Activated T-helper 2 cell treated with anti-CD3 and anti-CD28 coated beads, Interferon-gamma antibody, Interleukin-2, Interleukin-4, amounts not matched to agents 10 μg/mL and 5 μg/mL and 100 μg/mL, durations not matched to agents 14 hours and 24 hours and 36 hours (primary cell): ENCODE measurements at places on chromosomes 12 and 14. TPM values are rescaled to one million over a fixed set of nuclear protein-coding genes. Genes with fewer than 3 reads are reported as not detected.
A peak's percentile ranks its signal among the peaks of the same experiment; 100 is the strongest.

The CEBPE gene
- total RNA-seq = not detected in 2 replicates

The COX8C gene
- not detected in 2 replicates for total RNA-seq

The EML5 gene
- total RNA-seq = 0.39 and 0.55 TPM in 2 replicates

The ASCL1 gene
- not detected in 2 replicates for total RNA-seq

The CDK2 gene
- 116 and 121 TPM in 2 replicates for total RNA-seq

DNA sequence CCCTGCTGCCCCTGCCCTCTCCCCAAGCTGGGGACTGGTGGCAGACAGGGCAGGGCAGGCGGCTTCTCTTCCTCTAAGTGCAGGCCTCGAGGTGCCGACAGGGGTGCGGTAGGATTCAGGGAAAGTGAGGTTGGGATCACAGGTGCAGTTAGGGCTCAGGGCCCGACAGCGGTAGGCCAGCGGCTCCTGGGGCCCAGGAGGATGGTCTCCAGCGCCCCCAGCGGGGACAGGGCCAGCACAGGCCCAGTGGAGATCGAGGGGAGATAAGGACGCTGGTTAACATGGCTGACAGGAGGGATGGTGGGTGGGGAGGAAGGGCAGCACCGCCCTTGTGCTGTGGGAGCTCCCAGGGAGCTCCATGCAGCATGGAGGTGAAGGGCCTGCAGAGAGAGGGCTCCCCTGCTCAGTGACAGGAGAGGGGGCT lies 935 bp upstream of the CRIP1 start:
- peak overlapping the region; percentile 58 for H3K27ac ChIP-seq
- peaks cover 6% of the 10 kb centered on the region for H3K36me3 ChIP-seq
- peak; percentile 46 for DNase-seq
- H3K4me1 ChIP-seq = peaks cover 26% of the 10 kb centered on the region
- peaks cover 3% of the 10 kb centered on the region for H3K27me3 ChIP-seq

DNA sequence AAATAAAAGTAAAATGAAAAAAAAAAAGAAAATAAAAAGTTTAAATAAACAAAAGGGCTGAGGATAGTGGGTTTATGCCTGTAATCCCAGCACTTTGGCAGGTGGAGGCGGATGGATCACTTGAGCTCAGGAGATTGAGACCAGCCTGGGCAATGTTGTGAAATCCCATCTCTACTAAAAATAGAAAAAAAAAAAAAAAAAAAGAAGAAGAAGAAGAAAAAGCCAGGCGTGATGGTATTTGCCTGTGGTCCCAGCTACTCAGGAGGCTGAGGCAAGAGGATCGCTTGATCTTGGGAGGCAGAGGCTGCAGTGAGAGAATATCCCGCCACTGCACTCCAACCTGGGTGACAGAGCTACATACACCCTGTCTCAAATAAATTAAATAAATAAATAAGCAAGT lies 3.9 kb downstream of the TAOK3 start:
- H3K4me3 ChIP-seq = no peak overlapping the region
- peaks cover 6% of the 10 kb centered on the region for H3K36me3 ChIP-seq
- peaks cover 15% of the 10 kb centered on the region for H3K27me3 ChIP-seq
- no peak overlapping the region for H3K27ac ChIP-seq

DNA sequence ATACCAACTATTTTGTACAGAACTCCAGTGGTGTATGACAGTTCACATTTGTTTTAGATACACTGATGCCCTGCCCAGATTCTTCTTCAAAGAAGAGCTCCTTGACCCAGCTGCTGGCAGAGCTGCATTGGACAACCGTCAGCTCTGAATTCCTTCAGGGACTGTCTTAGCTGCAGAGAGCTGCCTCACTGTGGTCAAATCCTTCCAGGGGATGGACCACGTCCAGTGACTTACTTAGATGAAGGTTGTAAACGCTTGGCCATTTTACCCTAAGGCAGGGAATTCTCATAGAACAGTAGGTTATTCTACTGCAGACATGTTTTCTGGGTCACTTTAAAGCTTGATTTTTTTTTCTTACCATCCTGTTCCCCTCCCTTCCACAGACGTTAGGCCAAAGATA lies 905.0 kb upstream of the ATXN7L3B start:
- H3K27me3 ChIP-seq = no peaks in the 10 kb centered on the region
- H3K4me3 ChIP-seq = no peak overlapping the region
- H3K27ac ChIP-seq = no peak overlapping the region

- DNase-seq = no peak
- H3K27me3 ChIP-seq = peaks cover 22% of the 10 kb centered on the region
- H3K27ac ChIP-seq = no peak overlapping the region
Measured at GRCh38 chr12:25319233-25319984, 68.7 kb upstream of the KRAS start.

DNA sequence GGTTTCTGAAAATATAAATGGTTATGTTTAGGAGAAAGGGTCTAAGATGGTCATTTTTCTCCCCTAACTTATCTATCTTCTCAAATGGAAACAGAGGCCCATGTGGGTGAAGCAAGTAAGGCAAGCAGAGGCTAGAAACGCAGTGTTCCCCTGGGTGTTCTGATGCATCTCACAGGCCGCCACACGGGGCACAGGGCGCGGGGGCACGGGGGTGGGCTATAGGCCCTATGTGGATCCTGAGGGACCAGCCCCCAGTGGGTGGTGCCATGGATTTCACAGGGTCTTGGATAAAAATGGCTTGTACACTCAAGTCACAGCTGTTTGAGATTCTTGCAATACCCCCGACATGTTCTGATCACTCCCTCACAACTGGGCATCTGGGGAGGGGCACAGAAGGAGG lies 17.7 kb downstream of the ACTN1 start:
- peaks cover 4% of the 10 kb centered on the region for H3K36me3 ChIP-seq
- DNase-seq = no peak
- no peak overlapping the region for H3K27ac ChIP-seq
- H3K27me3 ChIP-seq = no peaks in the 10 kb centered on the region

DNA sequence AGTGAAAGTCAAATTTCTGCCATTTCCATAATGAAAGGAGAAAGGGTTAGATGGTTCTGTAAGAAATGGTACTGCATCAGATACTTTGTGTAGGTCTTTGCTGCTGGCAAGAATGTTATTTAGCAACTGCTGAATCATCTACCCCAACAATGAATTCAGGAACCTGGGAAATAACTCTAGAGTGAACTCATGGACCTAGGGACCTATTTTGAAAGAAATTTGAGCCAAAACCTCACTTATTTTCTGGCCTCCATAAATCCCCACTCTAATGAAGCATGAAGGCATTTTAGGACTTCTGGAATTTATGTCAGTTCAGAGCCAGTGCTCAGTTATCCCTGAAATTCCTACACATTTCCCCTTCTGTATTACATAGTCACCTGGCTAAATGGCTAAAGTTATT lies 50.9 kb upstream of the CPNE8 start:
- no peaks in the 10 kb centered on the region for H3K27me3 ChIP-seq
- no peak overlapping the region for H3K4me3 ChIP-seq
- H3K27ac ChIP-seq = no peak overlapping the region
- no peaks in the 10 kb centered on the region for H3K36me3 ChIP-seq
- no peak for DNase-seq
- H3K4me1 ChIP-seq = no peaks in the 10 kb centered on the region

- no peak overlapping the region for H3K4me3 ChIP-seq
- no peak for DNase-seq
- H3K27ac ChIP-seq = peak overlapping the region; percentile 17
- H3K36me3 ChIP-seq = peaks cover 7% of the 10 kb centered on the region
- H3K27me3 ChIP-seq = no peaks in the 10 kb centered on the region
- H3K4me1 ChIP-seq = peaks cover 49% of the 10 kb centered on the region
Measured at GRCh38 chr12:96431067-96431466, 30.8 kb upstream of the CDK17 start.

GRCh38 chr12:70635755-70636154 lies 1.5 kb downstream of the PTPRB start:
- peaks cover 4% of the 10 kb centered on the region for H3K27me3 ChIP-seq
- H3K36me3 ChIP-seq = no peaks in the 10 kb centered on the region
- H3K4me1 ChIP-seq = peaks cover 4% of the 10 kb centered on the region
- no peak for DNase-seq
- no peak overlapping the region for H3K27ac ChIP-seq
- H3K4me3 ChIP-seq = no peak overlapping the region

- peaks cover 23% of the 10 kb centered on the region for H3K4me1 ChIP-seq
- H3K27me3 ChIP-seq = no peaks in the 10 kb centered on the region
- H3K27ac ChIP-seq = no peak overlapping the region
- DNase-seq = no peak
- H3K36me3 ChIP-seq = peaks cover 29% of the 10 kb centered on the region
Measured at GRCh38 chr12:27003421-27004381, 10.5 kb downstream of the TM7SF3 start.
